Stimulated activated CD8-positive, alpha-beta memory T cell treated with anti-CD3 and anti-CD28 coated beads, Interleukin-4, amount 100 ng/mL, for 48 hours (primary cell): ENCODE measurements at places on chromosomes 13 and 19.

DNA sequence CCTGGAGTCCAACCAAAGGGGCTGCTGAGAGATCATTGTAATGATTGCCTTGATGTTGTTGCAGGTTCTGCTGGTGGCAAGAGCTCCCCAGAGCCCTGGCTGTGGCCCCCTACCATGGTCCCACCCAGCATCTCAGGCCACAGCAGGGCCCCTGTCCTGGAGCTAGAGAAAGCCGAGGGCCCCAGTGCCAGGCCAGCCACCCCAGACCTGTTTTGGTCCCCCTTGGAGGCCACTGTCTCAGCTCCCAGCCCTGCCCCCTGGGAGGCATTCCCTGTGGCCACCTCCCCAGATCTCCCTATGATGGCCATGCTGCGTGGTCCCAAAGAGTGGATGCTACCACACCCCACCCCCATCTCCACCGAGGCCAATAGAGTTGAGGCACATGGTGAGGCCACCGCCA lies 15.5 kb downstream of the NCAN start:
- DNase-seq, result no peak

GRCh38 chr13:70856025-70856424 lies 747.8 kb upstream of the KLHL1 start:
- no peak for DNase-seq

- DNase-seq, result no peak
Measured at GRCh38 chr13:27194209-27194608, 22.6 kb upstream of the USP12 start.

DNA sequence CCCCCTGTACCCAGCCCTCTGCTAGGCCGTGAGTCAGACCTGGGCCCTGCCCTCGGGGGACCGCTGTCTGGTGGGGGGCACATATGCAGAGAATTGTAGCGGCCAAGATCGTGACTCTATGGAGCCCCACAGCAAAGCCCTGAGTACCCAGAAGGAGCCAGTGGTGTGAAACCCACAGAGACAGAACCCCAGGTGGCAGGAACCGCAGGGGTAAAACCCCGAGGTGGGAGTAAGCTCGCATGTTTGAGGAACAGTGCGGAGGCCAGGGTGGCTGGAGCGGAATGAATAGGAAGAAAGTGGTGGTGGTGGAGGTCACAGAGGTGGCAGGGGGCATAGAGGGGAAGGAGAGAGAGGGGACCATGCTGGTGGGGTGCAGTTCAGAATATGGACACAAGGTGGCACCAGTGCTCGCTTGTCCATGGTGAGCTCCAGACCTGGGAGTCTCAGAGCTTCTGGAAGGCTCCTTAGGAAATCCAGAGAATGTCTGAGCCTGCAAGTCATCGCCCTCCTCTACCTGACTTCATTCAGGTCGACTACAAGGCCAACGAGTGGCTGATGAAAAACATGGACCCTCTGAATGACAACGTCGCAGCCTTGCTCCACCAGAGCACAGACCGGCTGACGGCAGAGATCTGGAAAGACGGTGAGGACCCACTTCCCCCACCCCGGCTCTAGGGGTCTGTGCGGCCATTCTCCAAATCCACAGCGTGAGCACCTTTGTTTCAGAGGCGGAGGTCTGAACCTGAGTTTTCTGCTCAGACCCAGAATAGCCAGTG lies 48.9 kb downstream of the MYH14 start:
- peak; percentile 79 for DNase-seq

GRCh38 chr13:102042746-102043145 lies 359.1 kb downstream of the FGF14 start:
- no peak for DNase-seq

- DNase-seq, result peak; percentile 50
Measured at GRCh38 chr19:47176627-47177090, 46.0 kb downstream of the SAE1 start.

DNA sequence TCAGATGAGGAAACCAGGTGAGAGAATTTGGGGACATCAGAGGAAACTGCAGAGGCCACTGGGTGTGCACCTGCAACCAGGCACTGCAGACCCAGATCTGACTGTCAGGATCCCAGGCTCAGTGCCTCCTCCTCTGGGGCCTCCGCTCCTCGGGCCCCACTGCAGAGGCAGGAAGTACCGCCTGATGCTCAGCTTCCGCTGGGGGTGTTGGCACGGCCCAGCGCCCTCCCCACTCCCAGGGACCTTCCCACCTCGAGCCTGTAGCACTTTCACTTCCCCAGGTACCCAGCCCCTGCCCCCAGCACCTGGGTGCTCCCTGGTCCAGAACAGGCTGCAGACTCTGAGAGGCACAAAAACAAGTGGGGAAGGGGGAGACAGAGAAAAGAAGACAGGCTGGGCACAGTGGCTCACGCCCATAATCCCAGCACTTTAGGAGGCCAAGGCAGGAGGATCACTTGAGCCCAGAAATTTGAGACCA lies 1.4 kb upstream of the CD37 start:
- DNase-seq, result peak; percentile 75

GRCh38 chr13:109778102-109778542 lies 8.3 kb downstream of the IRS2 start:
- DNase-seq, result no peak

DNA sequence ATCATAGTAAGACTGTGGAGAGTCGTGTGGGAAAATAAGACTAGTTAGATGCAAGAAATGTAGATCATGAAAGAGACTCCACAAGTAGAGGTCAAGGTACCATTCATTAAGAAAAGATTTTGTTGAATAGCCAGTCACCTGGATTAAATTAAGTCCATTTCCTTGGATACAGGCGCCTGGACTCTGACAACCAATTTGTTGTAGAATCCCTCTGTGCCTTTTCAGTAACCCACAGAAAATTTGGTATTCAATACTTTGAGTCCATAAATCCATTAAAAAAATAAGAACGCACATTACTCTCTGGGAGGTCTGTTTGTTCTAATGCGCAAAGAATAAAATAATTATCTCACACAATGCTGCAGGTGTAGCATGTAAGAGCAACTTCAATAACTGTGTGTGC lies 469.4 kb downstream of the KLF12 start:
- no peak for DNase-seq

DNA sequence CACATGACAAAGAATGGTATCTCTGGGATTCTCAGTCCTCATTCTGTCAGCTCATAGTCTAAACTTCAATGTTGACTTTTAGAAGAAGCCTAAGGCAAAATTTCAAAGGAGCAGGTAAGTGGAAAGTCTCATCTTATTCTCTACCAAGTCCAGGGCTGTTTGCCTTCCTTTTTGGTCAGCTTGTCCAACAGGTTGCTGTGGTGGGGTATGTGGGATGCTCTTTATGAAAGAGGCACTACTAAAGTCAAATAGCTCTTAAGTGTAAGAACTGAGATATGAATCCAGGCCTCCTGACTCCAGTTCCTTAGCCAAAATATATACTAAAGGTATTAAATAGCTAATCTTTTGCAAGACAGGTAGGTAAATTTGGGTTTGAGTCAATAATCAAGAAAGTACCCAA lies 540.6 kb upstream of the SPRY2 start:
- no peak for DNase-seq

DNA sequence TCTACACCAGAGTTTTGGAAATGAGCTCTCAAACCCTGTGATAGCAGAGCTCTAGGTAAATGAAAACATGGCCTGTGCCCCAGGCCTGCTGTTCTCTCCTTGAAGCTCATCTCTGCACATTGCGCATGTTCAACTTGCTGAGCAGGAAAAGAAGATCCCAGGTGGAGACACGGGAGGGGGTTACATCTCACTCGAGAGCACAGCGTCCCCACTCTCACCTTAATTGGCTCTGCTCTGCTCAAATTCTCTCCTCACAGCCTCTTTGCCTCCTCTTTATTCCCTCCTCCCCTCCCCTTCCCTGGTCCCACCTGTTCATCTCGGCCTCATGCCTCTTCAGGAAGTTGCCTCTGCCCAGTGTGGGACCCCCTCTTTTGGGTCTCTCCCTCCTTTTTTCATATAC lies 44.7 kb downstream of the RGCC start:
- no peak for DNase-seq

DNA sequence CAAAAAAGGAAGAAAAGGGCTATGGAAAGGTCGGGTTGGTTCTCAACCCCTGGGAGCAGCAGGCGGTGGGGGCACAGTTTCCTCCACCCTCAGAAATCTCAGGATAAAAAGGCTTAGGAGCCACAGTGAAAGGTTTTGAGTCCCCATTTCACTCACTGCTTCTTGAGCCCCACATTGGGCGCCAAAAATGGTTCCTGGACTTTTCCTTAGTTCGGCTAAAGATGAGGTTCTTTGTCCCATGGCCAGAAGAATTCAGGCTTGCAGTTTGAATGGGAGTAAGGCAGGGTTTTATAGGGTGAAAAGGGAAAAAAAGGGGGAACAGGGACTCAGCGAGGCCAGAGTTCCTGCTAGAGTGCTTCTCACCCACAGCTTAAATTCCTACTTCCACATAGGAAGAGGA lies 179.5 kb downstream of the GGACT start:
- no peak for DNase-seq

DNA sequence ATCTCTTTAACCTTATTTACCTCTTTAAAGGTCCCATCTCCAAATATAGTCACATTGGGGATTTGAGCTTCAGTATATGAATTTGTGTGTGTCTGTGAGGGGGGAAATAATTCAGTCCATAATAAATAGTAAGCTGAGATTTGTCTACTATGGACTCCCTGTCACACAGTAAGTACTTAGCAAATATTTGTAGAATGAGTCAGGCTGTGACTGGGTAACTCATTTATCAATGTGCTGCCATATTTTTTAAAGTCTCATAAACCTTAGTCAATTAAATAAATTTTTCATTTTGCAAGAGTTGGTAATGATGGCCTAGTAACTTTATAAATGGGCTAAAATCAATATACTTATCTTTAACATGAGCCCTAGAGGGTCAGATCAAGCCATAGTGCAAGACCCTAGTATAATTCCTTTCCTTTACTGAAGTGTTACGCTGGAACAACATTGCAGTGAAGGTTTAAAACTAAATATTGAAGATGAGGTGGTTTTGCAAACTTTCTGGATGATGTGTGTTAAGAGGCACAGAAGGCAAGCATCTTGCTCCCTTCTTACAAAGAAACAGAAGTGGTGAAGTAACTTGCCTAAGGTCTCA lies 305.1 kb downstream of the KCNRG start:
- no peak for DNase-seq

DNA sequence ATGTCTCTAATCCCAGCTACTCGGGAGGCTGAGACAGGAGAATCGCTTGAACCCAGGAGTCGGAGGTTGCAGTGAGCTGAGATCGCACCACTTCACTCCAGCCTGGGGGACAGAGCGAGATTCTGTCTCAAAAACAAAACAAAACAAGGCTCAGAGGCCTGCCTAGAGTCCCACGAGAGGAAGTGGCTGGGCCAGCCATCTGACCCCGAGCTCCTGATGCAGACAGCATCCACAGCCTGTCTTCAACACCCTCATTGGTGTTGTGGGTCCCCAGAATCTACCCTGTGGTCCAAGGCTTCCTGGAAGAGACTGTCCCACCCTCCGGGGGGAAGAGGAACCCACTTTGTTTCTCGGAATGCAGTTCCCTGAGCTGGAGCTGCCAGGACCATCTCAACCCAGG lies 24.7 kb downstream of the RFX1 start:
- DNase-seq, result no peak

DNA sequence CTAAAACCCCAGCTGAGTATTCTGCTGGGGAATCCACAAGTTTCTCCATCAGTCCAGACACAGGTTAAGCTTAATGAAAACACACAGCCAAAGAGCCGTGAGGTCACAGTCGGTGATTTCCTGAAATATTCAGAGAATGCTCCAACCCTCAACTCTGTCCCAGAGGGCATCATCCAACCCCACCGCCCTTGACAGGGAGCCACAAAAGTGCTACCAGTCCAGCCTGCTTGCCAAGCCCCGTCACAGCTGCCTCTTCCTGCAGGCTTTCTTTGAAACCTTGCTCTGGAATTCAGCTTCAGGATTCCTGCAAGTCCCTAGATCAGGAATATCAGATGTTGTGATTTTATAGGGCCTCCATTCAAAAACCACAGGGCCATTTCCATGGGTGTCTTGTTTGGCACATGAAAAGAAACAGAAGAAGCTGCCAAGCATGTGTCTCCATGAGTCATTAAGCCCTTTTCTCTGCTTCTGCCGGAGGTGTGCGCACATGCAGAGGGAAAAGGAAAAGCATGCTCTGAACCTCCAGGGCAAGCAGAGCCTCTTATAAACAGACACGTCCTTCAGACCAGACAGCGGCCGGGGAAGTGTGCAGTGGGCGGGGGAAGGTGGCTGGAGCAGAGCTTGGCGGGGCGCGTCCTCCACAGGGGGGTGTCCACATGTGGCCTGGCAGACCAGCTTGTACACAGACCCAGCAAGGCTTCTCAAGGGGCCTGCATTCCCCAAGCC lies 164.7 kb downstream of the KATNAL1 start:
- DNase-seq, result no peak

DNA sequence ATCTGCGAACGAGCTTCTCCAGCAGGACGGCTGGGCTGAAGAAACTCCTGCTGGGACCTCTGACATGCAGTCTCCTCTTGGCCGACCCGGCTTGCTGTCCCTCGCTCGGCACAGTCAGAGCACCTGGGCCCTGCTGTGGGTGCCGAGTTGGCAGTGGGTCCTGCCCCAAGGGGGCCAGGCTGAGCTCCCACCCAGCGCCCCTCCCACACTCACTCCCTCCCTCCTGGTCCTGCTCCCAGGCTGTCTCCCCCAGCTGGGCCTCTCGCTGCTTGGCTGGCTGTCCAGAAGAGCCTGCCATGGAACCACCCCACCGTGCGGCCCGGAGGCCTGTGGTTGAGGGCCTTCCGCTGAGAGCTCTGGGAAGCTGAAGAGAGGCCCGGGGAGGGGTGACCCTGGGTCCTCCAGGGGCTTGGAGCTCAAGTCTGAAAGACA lies 6.0 kb downstream of the AKT2 start:
- no peak for DNase-seq

DNA sequence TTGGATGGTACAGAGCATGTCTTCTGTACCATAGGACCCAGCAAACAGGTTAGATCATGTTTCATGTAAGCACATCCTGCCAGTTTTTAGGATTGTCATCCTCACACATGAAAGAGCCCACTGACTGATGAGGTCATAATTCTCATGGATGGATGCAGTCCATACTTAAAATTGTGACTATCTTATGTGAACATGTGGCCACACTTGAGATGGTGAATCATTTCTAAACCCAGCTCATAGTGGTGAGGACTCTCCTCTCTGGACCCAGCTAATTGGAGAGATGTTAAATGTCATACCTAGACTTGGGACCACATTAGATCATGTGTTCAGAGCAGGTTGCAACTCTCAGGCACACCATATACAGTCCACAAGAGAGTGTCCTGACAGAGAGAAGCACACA lies 24.8 kb upstream of the ZNF254 start:
- no peak for DNase-seq

GRCh38 chr13:72804301-72804700 lies 22.4 kb downstream of the PIBF1 start:
- DNase-seq, result no peak
